Caki2 (cell line): ENCODE measurements at places on chromosomes 3 and 15. TPM values are rescaled to one million over a fixed set of nuclear protein-coding genes. Genes with fewer than 3 reads are reported as not detected.

GRCh38 chr3:83250613-83251012 is 1489.2 kb upstream of the GBE1 start:
- no peak for DNase-seq

- no peak for DNase-seq
These were observed 35.8 kb upstream of the FOXB1 start for GRCh38 chr15:59968314-59968713.

- no peak for DNase-seq
These were observed 58.1 kb upstream of the MYRIP start for GRCh38 chr3:39751286-39751685.

GRCh38 chr15:88348579-88349230 is 92.2 kb upstream of the NTRK3 start:
- DNase-seq, result no peak

- DNase-seq, result no peak
These were observed 2.3 kb downstream of the EOGT start for GRCh38 chr3:69011096-69011730.

DNA sequence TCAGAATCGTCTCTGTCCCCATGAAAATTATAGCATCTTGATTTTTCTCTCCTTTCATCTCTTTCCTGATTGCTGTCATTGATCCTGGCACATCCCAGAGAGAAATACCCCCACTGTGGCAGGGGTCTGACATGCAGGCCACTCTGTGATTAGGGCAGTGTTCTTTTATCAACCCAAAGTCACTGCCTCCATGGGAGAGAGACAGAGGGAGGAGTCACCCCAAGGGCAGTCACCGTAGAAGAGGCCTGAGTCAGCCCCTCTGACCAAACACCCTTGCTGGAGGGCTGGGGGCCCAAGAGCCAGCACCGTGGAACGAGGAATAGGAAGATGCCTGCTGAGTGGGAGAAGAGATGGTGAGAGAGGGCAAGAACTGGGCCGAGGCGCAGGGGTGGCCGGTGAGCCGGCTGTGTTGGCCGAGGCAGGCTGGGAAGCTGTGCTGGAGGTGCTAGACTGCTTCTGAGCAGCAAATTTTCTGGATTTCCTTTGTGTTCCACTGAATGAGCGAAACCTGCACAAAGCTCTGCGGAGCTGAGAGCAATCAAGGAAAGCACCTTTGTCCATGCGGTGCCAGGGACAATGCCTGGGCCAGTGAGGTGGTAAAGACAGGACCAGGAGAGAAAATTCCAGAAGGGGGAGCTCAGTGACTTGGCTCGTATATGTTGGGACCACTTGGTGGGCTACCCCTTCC is 103.8 kb downstream of the ADCY5 start:
- no peak for DNase-seq

- DNase-seq, result no peak
These were observed 530.6 kb upstream of the RGMA start for GRCh38 chr15:93619597-93619996.

- DNase-seq, result no peak
These were observed 667.7 kb downstream of the MAGI1 start for GRCh38 chr3:65371053-65371452.

DNA sequence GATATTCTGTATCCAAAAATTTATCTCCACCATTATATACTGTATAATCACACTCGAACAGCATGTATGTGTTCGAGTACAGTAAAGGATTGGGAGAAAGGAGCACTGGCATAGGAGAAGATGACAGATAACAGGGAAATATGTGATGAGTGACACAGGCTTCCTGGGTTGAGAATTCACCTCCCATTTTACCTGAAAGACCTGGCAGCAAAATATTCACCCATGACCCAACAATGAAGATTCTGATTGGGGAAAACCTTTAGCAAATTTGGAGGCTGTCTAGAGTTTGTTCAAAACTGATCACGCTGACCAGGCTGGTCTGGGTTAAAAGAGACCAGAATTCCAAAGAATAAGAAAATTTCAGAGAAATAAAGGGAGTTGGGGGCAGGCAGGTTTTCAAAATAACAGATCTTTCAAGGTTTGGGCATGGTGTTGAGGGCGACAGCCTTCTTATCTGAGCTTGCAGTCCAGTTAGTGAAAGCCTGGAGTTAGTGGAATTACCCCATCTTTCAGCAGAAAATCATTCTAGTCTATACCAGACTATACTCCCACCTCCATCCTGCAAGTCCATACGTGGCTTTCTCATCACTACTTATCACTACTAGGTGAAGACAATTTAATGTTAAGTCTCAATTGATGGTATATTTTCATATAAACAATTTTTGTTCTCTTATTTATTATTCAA is 42.8 kb upstream of the RSL24D1 start:
- no peak for DNase-seq

- DNase-seq, result no peak
These were observed 154.3 kb downstream of the ITPR1 start for GRCh38 chr3:4647411-4647810.

GRCh38 chr3:152779653-152780052 is 55.3 kb upstream of the P2RY1 start:
- DNase-seq, result no peak

GRCh38 chr15:100923076-100923475 is 3.9 kb downstream of the LRRK1 start:
- DNase-seq, result no peak

FEZF2 gene
- total RNA-seq, result not detected in 2 replicates

CFAP44 gene
- total RNA-seq, result not detected in 2 replicates

LRRN1 gene
- total RNA-seq, result not detected in 2 replicates

RAB5A gene
- total RNA-seq, result 28.4 and 34.8 TPM in 2 replicates

PARP15 gene
- not detected in 2 replicates for total RNA-seq

MAPKBP1 gene
- 1.7 and 6.4 TPM in 2 replicates for total RNA-seq
